Fibroblast of upper back skin (primary cell): ENCODE measurements at places on chromosomes 1 and 21.

- no peak for DNase-seq
These were observed 36.9 kb upstream of the OR2B11 start for GRCh38 chr1:247494767-247495166.

GRCh38 chr1:40478276-40478675, 1.2 kb downstream of the ZFP69 start:
- no peak for DNase-seq

DNA sequence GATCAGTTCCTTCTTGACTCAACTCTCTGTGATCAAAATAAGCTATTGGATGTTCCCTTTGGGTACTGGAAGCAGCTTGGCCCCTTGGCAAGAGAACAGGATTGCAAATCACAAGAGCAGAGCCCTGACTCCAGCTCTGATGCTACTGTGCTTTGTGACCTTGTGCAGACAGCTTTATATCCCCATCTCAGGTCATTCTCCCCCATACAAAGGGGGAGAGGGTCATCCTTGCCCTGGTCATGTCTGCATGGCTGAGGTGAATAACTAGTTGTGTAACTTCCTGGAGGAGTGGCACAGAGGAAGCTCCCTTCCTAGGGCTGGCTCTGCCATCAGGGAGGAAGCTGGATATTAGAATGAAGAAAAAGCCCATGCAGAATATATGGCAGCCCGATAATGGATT, 142.9 kb downstream of the DHRS3 start:
- DNase-seq: no peak

GRCh38 chr1:244339073-244339692, 112.5 kb downstream of the ADSS2 start:
- no peak for DNase-seq

- no peak for DNase-seq
These were observed 77.1 kb downstream of the PAX7 start for GRCh38 chr1:18707696-18708257.

DNA sequence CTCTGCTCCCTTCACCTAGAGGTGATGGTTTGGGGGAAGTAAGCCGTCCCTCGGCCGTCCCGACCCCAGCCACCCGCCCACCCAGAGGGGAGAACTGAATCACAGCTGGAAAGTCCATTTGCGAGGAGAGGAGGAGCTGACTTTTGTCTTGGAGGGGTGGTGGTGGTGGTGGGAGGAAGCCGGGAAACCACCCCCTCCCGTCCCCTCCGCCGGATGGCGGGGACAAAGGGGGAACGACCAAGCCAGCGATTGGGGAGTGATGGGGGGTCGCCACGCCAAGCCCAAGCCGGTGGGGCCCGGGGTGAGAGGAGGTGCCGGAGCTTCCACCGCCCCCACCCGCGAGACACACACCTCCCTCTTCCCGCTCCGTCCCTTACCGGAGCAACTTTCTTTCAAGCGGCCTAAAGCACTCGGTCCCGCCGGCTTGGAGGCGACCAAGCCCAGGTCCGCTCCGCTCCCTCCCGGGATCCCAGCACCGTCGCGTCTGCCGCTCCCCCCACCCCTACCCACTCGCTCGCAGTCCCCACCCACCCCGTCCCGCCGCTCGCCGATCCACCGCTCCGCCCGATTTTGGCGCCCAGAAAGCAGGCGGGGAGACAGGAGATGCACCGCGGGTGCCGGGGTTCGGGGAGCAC, 540 bp downstream of the ARHGEF2 start:
- no peak for DNase-seq

DNA sequence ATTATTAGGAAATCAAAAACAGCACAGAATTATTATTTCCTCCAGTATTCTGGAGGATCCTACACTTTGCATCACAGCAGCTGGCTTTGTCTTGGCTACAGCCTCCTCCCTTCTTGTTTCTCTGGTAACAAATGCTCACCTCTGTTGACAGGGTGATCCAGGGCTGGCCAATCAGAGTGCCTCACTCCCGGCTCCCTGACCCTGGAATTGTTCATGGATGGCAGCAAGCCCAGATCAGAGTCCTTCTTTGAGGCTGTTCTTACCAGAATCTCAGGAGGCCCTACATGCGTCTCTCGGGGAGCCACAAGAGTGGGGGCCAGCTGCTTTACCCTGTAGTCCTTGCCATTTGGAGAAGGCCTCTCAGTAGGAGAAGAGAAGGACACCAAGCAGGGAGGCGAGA, 48.4 kb upstream of the IGSF5 start:
- no peak for DNase-seq

DNA sequence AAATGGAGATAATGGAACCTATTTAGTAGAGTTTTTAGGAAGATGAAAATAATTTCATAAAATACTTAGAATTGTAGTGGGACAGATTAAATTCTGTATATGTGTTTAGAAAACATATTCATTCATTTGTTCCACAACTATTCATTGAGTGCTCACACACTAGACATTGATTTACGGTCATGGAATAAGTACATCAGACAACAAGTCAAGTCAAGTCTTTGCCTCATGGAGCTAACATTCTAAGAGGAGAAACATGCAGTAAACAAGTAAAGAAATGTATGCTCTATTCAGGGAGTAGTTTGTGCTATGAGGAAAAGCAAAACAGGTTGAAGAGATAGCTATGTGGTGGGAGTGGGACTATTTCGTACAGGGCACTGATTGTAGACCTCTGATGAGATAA, 9.0 kb downstream of the BTBD19 start:
- DNase-seq: no peak

- no peak for DNase-seq
These were observed 44.8 kb downstream of the RUNX1 start for GRCh38 chr21:35004314-35004713.

DNA sequence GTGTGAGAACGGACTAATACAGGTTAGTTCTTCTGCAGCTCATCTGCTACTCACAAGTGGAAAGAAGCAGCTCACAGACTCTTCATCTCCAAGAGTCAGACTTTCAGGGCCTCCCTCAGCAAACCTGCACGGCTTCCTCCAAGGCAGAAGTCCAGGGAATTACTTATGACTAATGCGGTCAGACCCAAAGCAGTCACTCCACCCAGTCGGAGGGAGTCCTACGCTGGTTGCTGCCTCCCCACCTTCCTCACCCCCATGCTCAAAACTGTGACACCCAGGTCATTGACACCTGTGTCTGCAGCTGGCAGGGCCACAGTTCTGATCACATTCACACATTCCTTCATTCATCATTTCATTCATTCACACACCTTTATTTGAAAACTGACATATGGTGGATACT, 38.4 kb upstream of the PRDM2 start:
- peak; percentile 47 for DNase-seq

DNA sequence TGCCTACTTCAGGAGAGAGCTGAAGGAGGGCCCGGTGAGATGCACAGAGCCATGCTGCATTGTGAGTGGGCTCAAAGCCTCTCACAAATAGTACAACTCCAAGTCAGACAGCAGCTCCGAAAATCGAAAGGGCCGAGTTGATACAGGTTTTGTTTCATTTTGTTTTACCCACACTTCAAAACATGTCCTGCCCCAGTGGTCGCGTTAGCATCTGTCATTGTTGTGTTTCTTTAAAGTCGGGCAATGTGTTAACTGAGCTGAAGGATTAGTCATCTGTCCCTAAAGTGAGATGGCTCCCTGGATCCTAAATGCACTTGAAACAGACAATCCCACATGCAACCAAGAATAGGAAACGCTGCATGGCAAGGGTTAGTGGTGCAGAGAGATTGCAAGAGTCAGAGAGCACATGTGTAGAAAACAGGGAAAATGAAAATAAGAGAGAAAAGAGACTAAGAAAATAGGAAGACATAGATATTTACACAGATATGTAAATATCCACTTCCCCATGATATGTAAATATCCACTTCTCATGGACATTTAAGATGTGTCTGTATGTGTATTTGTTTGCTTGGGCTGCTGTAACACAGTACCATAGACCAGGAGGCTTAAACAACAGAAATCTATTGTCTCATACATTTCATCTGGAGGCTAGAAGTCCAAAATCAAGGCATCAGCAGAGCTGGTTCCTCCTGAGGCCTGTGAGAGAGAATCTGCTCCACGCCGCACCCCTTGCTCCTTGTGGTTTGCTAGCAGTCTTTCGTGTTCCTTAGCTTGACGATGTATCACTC, 131.4 kb upstream of the RAB4A start:
- DNase-seq: no peak

DNA sequence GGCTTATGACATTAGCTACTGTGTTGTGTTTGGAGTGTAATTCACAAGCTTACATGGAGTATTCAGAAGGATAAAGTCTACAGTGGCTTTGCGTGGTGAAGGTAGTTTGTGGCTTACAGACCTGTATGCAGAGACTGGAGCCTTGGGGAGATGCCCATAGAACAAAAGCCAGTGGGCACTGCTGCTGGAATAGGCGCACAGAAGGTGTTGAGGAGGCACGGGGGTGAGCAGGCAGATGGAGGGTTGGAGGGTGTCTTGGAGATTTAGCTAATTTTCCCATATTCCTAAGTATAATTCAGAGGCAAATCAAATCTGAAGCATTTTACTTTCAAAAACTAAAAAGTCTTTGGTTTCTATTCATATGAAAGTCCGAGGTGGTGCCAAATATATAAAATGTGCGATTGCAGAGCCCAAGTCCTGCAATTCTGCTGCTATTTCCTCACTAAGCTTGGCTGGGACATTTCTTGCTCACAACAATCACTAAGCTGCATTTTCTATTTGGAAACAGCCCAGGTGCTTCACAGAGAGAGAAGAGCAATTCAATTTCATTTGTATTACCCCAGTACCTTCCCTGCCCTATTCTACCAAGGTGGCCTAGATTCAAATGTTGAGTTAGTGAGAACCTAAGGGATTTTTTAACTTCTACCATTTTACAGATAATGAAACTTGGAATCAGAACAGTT, 48.5 kb downstream of the FH start:
- DNase-seq: no peak

- no peak for DNase-seq
These were observed 26.8 kb downstream of the NFIA start for GRCh38 chr1:61109158-61109557.

DNA sequence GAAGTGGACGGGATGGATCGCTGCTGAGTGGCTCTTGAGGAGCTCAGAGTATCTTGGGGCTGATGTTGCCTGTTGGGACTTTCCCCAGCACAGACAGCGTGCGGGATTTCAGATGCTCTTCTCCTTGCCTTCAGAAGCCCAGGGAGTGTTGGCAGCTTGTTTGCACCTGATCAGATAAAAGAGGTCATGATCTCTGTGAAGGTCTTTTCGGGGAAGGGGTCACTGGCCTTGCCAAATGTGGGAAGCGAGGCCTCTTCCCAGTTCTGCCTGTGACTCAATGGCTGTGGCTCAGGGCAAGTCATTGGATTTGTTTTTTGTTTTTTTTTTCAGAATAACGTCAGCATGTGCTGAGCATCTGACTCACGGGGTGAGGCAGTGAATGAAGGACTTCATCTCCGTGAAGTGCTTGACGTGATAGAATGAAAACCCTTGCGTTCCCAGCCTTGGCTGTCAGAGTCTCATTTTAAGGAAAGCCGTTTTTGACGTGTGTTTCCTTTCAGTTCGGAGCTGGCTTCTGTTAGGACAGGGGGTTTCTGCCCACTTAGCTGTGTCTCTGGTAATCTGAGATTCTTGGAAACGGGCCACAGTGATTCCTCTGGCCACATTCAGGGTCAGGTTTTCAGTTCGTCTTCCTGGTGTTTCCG, 46.7 kb downstream of the GALNT2 start:
- peak; percentile 87 for DNase-seq

- no peak for DNase-seq
These were observed 1.6 kb upstream of the PTPN7 start for GRCh38 chr1:202162047-202162417.

- peak; percentile 42 for DNase-seq
These were observed 102.0 kb downstream of the CYYR1 start for GRCh38 chr21:26471099-26471471.

DNA sequence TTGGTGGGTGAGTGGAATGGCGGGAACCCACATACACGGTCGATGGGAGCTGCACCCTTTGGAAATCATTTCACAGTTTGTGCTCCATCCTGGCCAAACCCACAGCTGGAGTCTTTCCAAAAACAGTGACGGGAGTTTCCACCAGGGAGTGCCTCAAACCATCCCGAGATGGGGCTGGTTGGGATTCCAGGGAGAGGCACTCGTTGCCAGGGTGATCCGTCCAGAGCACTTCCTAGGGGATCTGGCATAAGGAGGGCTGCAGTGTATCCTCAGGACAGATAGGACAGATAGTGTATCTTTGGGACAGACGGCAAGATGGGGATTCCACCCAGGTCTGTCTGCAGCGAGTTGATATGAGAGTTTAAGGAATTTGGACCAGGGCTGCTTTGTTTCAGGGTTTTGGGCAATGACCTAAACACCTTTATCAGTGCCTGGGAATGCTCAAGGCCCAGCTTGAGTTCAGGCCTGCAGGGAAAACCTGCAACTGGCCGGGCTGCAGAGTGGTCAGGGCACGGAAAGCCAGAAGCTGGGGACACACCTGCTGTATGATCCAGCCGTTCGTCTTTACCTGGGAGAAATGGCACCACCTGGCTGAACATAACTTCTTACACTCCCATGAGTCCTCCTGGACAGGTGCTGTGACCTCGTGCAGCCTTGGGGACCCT, 3.4 kb upstream of the POFUT2 start:
- DNase-seq: no peak

DNA sequence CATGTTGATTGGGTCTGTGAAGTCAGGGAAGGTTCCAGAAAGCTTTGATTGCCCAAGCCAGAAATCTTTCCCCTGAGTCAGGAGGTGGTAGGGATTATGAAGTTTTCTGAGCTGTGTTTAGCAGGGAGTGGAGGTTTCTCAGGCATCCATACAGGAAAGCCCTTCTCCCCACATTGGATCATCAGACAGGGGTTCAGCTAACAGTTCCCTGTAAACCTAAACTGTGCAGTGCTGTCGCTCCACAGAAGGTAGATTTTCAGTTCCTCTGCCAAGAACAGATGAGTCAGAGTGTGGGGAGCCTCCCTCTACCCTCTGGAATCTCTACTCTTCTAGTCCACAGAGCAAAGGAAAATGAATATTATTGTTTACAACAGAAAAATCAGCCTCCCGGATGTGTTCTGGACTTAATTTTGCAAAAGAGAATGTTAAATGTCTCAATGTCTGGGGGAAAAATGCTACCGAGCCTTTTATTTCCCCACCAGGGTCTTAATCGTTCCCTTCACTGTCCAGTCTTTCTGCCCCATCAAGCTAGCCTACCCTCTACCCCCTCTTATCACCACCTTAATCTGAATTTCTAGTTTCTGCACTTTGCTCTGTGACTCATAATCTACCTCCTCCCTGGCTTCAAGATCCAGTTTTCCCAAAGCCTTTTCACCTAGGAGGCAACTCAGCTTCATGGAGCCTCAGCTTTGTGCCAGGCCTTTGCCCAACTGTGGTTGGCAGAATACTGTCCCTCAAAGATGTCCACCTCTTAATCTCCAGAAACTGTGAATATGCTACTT, 355.6 kb downstream of the PRDM2 start:
- peak; percentile 20 for DNase-seq

DNA sequence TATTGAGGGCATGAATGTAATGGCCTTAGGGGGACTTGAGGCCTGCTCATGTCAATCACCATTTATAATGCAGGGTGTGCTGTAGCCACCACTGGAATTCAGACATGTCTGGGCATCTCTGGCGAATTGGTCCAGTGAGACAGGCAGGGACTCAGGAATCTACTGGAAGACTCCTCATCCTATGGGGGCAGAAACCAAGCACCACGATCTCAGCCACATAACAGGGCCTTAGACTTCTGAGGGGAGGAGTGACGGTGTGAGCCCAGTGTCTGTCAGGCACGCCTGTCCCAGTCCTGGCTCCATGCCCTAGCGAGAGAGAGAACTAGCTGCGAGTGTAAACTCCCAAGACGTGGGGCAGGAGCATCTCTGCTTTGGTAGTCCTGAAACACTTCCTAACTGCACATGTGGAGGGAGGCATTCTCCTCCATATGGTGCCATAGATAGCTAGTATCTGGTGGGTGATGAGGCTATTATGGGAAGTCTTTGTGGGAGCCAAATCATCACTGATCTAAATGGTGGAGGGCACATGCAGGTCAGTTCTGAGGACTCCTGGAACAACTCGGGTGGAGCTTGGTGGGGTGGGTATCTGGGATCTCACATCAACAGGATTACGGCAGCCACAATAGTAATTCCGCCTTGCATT, 29.8 kb upstream of the KIAA0040 start:
- DNase-seq: no peak
